Erythroblast (primary cell): ENCODE measurements at places on chromosomes 2 and 18.

DNA sequence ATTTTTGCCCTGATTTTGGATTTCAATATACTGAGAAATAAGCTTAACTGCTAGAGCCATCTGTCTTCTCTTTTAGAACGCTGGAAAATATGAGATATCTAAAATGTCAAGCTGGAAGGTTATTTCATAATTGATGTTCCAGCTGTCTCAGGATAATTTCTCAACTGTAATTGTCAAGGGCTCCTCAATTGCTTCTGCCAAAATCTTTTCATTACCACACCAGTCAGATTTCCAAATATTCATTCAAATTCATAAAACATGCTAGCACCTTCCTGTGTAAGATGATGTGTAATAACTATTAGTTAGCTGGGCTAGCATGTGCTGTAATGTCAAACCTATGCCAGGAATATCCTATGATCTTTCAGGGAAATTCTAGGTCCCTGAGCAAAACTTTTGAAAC lies 88.1 kb downstream of the TNFRSF11A start:
- DNase-seq: no peak

DNA sequence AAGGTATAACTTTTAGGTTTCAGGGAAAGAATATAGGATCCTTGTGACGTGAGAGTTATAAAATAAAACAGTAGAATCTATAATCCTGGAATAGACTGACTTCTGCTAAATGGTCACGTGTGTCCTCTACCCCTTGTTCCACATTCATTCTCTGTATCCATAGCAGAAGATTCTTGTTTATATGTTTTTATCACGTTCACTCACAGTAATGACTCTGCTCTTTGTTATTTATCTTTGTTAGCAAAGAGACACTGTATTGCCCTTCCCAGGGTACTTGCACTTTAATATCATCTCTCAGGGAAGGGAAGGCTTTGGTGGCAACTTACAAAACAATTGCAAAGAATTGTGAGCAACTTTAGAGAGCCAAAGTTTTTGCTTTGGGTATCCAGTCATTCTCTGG lies 206.2 kb upstream of the LRRTM1 start:
- DNase-seq: no peak

DNA sequence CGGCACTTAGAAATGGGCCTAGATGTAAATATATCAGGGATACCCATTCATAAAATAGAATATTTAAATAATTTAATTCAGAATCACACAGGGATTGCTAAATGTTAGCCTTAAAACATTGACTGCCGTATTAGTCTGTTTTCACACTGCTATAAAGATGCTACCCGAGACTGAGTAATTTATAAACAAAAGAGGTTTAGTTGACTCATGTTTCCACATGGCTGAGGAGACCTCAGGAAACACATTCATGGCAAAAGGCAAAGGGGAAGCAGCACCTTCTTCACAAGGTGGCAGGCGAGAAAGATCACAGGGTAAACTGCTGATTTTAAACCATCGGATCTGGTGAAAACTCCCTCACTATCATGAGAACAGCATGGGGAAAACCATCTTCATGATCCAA lies 223.6 kb upstream of the GULP1 start:
- DNase-seq: no peak

- DNase-seq: no peak
Measured at GRCh38 chr18:69648486-69648885, 247.8 kb downstream of the DOK6 start.

- no peak for DNase-seq
Measured at GRCh38 chr2:67881816-67882215, 181.0 kb downstream of the C1D start.

GRCh38 chr18:31683106-31683505 lies 1.3 kb downstream of the B4GALT6 start:
- no peak for DNase-seq

GRCh38 chr18:3688690-3689089 lies 238.7 kb downstream of the TGIF1 start:
- DNase-seq: no peak

DNA sequence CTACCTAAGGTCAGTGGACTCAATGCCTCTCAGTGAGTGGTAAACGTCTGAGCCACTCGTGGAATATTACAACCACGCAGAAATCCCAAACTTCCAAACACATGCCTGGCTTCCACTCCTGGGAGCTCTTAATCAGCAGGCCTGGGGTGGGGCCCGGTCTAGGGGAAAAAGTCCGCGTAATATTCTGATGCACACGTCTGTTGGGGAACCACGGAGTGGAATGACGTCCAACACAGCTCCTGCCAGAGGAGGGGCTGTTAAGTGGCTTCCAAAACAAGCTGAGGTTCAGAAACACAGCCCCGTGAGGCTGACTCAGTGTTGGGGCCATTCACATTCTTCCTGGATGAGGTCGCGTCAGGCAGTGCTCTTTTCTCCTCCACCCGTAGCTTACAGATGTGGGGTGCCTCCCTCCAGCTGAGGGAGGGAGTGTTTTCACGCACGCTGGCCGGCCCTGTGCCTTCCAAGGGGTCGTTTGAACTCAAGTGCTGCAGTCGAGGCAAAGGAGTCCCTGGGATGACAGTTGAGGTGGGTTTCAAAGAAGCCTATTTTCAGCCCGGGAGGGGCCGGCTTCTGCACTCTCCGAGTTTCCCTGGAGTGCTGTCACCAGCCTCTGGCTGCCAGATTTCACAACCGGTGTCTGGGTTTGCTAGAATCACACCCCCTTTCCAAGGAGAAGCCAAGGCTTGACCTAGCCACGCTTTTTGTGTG lies 73.1 kb downstream of the ACKR3 start:
- DNase-seq: no peak

GRCh38 chr2:67463810-67464209 lies 66.7 kb downstream of the ETAA1 start:
- no peak for DNase-seq
